ENCODE measurements at places on chromosomes 1 and 21.

- peak; percentile 5 for DNase-seq
Measured at GRCh38 chr1:199311478-199312262, 672.8 kb downstream of the PTPRC start.

DNA sequence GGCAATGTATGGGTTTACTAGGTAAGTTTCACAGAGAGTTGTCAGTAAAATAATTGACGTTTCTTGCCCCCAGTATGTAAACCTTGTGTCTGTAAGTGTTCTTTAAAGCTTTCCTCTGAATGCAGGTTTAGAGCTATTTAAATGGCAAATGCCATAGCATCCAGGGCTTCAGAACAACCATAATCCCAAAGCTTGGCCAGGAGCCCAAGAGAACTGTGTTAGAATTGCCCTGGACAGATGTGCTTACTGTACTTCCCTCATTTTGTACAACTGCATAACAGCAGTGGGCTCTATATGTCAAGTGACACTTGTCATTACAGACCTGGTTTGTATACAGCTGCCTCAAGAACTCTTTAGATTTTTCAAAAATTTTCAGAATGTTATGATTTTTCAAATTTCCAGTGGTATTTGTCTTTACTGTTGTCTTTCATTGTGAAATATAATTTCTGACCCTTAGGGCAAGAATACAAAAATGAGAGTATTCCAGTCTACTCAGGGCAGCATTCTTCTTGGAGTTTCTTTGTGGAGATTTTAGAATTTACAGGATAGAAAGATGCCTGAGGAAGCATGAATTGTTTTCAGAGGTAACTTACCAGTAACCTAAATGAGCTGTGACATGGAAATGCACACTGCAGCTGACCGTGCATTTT lies 136.9 kb upstream of the L1TD1 start:
- DNase-seq: no peak

DNA sequence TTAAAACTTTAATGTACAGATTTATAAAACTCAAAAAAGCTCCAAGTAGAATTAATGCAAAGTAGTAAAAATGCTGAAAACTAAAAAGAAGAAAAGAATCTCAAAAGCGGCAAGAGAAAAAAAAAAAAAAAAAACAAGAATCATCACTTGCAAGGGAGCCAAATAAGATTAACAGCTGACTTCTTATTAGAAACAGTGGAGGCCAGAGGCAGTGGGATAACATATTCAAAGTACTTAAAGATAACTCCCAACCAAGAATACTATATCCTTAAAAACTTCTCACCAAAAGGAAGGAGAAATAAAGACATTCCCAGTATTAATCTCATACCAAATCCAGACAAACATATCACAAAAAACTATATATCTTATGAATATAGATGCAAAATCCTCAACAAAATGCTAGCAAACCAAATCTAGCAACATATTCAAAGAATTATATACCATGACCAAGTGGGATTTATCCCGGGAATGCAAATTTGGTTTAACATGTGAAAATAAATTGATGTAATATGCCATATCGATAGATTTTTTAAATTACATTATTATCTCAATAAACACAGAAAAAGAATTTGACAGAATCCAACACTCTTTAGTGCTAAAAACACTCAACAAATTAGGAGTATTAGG lies 62.7 kb downstream of the CAMK2N1 start:
- DNase-seq: no peak

- no peak for DNase-seq
Measured at GRCh38 chr1:229147072-229147471, 123.8 kb upstream of the RAB4A start.

DNA sequence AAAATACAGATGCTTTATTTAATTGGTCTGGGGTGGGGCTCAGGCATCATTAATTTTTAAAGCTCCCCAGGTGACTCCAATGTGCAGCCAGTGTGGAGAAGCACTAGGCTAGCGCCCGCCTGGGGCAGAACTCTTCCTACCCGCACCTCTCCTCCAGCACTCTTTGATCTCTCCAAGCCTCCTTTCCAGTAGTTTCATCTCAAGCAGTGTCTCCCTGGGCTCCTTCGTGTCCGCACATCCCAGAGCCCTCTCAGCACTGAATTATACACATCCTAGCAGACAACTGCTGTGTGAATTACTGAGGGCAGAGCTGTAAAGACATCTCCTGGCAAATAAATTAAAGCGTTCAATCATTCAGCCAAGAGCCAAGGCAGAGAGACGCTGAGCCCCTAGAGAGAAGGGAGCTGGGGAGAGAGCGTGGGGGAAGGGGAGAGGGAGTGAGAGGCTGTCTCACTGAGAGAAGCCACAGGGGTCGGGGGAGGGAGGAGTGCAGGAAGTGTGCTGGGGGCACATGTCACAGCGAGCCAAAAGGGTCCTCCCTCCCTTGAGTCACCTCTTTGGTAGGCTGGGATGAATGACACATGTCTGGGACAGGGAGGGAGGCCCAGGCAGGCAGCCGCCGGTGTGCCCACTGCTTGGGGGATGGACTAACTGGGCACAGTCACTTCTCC lies 21.0 kb upstream of the PARP1 start:
- DNase-seq: peak; percentile 53

Measured in ELF-1 (cell line).